G401 (cell line): ENCODE measurements at places on chromosomes 11 and 22.
A peak's percentile ranks its signal among the peaks of the same experiment; 100 is the strongest.

- no peak for DNase-seq
These were observed 7.2 kb upstream of the IL10RA start for GRCh38 chr11:117978991-117979390.

DNA sequence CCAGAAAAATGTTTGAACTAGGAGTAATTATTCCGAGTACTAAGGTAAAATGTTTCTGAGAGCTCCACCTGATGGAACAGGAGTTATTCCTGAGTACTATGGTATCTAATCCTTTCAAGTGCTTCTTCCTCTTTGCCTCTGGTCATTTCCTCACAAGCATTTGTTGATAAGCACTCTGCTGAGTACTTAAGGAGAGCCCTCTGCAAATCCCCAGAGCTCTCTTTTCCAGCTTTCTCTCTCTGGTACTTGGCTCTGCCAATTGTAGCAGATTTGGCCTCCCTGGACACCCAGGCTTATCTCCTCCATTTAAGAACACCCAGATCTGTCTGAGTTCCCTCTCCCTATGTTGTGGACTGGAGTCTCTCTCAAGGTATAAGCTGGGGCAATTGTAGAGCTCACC is 457.0 kb downstream of the MN1 start:
- DNase-seq, result no peak

- DNase-seq, result peak; percentile 14
These were observed 49.7 kb upstream of the EIF3D start for GRCh38 chr22:36578619-36579018.

DNA sequence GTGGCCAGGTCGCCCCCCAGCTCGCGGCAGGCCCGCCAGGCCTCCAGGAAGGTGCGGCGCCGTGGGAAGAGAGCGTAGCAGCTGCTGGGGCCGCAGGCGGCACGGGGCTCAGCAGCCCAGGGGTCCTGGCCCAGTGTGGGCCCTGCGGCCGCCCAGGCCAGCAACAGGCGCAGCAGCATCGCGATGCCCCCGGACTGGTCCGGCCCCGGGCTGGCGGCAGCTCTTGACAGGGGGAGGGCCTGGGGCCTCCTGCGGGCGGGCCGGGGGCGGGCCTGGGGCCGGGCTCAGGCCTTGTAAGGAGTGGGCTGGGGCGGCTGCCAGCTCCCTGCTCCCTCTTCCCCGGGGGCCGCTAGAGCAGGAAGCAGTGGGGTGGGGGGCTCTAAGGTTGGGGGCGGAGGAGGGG is at the start of gene CD248:
Gene CD248 (minus strand): TSS at position 196 of the 403 bp plus-strand sequence. CDS start 17 bp downstream, at position 179.
- DNase-seq, result no peak

DNA sequence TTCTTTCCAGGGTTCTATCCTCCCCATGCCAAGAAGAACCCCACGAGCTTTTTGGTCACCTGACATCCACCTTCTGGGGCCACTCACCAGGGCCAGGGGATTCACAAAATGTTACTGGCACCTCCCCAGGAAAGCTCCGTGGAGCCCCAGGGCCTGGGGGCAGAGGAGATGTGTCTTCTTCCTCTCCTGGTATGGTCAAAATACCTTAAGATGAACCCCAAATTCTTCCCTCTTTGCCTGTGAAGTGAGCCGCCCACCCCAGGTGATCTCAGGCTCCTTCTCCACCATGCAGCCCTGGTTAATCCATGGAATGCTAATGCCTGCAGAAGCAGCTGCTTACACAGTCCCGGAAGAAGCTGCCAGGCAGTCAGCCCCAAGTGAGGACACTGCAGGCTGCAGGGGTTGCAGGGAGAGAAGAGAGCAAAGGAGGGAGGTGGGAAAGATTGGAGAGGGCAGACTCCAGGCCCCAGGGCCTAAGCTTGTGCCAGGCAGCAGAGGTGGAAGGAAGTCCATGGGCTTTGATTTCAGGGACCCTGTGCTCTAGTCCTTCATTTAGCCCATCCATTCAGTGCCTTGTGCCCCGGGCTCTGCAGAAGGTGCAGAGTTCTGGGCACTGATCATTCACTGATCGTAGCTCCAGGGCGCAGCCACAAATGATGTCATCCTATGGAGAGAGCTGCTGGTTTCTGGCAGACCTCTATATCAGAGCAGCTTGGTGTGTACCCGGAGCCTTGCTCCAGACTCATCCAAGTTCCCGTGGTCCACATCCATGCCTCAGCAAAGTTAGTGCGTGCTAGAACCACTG is 127.9 kb upstream of the NECTIN1 start:
- peak; percentile 72 for DNase-seq

DNA sequence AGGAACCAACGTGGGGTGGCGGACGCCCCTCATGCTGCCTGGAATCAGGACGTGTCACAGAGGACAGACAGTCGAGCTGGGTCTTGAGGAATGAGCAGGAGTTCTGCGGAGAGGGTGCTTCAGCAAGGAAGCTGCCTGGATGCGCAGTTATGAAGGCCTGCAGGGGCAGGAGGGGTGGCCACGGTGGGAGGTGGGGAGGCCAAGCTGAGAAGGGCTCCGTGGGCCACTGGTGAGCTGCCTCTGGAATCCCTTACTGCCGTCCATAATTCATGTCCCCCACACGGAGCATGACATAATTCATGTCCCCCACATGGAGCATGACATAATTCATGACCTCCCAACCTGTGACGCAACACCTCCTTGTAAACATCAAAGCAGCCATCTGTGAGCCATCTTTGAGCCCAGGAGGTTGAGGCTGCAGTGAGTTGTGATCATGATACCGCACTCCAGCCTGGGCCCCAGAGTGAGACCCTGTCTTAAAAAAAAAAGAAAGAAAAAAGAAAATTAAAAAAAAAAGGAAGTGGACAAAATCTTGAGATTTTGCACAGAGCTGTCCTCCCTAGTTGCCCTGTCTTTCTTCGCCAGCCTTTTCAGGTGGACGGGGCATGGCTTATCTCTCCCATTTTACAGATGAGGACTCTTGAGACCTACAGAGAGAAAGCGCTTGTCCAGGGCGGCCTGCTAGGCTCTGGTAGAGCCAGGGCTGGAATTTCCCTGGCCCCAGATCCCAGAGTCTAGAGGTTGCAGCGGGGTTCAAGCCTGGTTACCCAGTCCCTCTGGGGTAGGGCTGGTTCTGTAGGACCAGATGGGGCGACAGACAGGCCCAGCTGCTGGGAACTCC is 24.3 kb upstream of the PICK1 start:
- DNase-seq, result no peak

DNA sequence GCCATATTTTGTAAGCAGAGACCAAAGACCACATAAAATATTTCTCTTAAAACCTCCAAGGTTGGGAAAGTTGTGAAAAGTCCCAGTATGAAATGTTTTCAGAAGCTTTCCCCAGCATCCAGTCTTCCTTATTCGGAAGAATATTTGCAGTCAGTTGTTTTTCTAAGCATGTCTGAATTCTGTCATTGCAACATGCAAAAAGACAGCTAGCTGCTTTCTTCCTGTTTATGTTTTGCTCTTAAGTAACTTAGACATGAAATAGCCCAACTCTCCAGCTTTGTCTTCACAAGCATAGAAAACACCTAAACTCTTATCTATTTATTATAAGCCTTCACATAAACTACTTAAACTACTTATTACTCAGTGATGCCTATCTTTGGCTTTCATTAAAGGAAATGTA is 57.9 kb upstream of the MMP13 start:
- DNase-seq, result no peak

DNA sequence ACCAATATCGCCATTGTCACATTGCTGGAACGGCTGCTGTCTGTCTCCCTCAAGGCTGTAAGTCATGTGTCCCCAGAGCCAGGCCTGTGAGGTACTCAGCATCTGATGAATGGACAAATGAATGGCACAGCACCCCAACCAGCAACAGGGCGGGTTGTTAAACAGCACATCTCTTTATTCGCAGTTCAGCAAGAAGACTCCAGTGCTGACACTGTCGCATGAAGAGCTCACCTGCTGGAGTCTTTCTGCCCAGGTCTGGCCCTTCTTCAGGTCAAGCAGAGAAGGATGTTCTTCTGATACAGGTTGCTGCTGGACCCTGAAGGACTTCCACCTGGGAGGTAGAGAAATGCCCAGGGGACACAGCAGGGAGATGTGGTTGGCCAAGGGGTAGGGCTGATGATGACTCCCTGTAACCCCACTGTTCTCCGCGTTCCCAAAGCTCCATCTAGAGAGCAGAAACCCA is 4.8 kb downstream of the SPATA19 start:
- DNase-seq, result no peak

DNA sequence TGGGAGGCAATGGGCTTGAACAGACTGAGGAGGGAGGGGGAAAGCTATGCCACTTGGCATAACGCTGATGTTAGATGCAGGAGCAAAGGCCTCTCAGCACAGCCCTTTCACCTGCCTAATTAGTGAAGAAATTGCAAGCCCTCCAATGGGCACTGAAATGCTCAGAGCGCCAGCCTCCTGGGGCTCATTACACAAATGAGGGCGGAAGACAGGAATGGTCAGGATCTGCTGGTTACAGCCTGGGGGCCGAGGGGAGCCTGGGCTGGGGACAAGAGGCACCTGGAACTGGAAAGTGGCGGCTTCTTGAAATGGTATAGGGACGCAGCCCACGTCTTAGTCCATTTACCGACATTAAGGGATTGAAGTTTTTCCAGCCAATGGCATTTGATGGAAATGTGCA is 50.2 kb upstream of the PLET1 start:
- no peak for DNase-seq

DNA sequence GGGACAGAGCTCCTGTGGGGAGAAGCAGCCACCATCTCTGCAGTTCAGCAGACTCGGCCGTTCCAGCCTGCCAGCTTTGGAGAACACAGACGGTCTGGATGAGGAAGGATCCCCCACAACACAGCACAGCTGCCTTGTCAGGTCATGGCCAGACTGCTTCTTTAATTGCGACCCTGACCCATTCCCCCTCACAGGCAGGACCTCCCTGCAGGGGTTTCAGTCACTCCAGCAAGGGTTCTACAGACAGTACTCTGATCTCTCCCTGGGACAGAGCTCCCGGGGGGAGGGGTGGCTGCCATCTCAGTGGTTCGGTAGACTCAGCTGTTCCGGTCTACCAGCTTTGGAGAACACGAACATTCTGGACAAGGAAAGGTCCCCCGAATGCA is 173.5 kb downstream of the TTC28 start:
- no peak for DNase-seq

GRCh38 chr22:40726514-40726913 is 47.2 kb downstream of the MCHR1 start:
- DNase-seq, result no peak

DNA sequence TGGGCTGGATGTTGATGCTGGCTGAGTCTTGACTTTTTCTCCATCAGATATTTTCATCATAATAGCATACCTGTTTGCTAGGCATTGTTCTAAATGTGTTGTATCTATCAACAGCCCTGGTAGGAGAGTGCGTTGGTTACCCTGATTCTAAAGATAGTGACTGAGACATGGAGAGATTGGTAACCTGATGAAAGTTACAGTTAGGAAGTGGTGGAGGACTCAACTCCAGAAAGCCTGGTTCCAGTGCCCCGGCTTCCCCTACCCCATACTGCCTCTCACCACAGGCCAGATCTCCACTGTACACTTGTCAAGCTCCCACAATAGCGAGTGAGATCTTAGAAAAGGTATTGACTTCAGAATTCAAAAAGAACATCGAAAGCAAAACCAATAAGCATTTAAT is 22.8 kb upstream of the RELT start:
- DNase-seq, result no peak

GRCh38 chr22:44918166-44918924 is 91.5 kb downstream of the PHF21B start:
- DNase-seq, result no peak

DNA sequence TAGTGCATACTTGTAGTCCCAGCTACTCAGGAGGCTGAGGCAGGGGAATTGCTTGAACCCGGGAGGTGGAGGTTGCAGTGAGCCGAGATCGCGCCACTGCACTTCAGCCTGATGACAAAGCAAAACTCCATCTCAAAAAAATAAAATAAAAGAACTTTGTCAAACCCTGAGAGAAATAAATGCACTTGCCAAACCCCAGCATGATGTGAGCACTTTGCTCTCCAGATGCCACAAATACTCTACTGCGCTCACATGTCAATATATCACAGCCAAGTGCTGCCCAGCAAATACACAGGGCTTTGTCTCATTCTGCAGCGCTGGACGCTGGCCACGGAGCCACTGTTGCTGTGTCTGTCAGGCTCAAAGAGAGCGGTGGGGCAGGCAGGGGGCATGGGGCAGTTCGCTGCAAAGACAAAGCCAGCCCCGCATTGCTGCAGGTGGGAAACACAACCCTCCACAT is 45.1 kb downstream of the AHNAK start:
- peak; percentile 47 for DNase-seq

DNA sequence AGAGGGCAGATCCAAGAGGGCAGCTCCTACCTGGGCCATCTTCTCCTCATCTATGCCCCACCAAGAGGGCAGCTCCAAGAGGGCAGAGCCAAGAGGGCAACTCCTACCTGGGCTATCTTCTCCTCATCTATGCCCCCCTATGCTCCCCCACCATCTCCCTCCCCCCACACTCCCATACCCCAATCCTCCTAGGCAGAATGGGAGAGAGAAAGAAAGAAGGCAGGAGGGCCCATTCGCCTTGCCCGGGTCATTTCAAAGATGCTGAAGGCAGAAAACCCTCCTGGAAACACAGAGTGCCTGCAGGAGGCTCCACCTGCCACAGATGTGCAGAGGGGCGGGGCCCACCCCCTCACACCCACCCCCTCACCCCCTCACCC is 78.5 kb downstream of the BUD13 start:
- no peak for DNase-seq

DNA sequence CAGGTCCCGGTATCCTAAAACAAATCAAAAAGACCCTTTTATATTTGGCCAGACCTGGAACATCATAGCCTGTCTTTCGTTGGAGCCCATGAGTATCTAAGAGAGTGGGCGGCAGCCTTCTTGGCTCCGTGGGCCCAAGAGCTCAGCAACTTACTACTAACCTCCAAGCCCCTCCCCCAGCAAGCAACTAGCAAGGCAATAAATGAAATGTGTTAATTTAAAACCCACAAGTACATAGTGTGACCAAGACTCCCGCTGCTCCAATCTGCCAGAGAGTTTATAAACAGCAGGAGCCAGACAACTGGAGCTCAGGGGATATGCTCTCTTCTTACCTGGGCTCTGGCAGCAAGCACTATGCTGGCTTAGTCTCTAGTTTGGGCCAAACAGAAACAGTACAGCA is 40.8 kb upstream of the CYP2D6 start:
- peak; percentile 73 for DNase-seq

DNA sequence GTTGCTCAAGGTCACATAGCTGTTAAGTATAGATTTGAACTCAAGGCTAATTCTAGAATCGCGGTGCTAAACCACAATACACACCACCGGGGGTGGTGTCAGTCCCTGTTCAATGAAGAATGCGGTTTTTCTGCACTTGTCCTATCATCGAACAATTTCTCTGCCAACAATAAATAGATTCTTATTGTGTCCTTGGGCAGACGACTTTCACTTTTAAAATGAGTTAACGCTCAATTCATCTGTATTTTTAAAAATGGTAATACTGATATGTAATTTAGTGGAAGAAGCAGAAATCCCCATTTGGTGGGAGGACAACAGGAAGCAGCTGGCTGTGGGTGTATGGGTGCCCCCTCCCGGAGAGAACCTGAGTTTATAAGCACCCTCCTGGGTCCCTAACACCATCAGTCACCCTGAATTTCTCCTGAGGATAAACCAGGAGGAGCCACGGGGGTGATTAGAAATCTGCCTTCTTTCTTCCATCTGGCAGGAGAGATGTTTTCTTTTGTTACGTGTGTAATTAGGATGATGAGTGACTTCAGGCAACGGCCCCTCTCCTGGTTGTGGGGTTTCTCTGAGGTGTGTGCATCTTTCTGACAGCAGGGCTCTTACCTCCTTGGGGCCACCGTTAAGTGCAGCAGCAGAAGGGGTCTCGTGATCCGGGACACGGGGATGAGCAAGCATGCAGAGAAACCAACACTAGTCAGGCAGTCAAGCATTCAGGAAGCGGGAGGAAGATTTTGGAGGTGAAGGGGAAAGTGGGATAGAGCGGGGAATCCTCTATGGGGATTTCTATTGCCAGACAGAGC is 87.7 kb downstream of the GRAMD1B start:
- DNase-seq, result peak; percentile 35
